ENCODE measurements at places on chromosomes 7 and 10. TPM values are rescaled to one million over a fixed set of nuclear protein-coding genes. Genes with fewer than 3 reads are reported as not detected.

The PHTF2 gene
- total RNA-seq = 23.6 TPM

The XRCC2 gene
- 2.4 TPM for total RNA-seq

The CRHR2 gene
- 4.1 TPM for total RNA-seq

The TRPV5 gene
- 0.77 TPM for total RNA-seq

The ABCB4 gene
- 0.74 TPM for total RNA-seq

The VSIR gene
- total RNA-seq = 58.1 TPM

The GIMAP5 gene
- total RNA-seq = 6.0 TPM

The IDI2 gene
- total RNA-seq = not detected

The STYXL1 gene
- 21.8 TPM for total RNA-seq

The CDH23 gene
- total RNA-seq = 15.1 TPM

The CPED1 gene
- total RNA-seq = 4.9 TPM

All from dorsolateral prefrontal cortex (tissue), 122 donors.